ENCODE measurements at places on chromosomes 7 and 10.

DNA sequence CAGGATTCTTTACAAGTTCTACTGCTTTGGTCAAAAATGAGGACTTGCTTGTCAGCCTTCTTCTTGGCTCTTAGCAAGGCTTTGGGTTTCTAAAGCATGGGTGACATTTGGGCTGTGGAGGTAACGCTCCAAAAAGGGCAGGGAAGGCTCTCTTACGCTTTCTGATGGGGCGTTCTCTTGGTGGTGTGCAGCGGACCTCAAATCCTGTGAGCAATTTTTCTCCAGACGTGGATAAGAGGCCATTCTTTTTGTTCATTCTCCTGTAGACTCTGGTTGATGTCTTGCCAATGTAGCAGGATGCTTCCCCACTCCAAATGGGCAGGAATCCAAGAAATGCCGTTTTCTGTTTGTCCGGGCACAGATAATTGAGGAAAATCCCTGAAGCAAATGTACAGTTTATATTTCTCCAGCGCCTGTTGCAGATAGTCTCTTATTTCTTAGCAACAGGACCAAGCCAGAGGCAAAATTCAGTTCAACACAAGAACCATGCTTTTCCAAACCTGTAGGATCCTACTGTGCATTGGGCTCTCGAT, 138.4 kb upstream of the NFE2L3 start:
- DNase-seq = no peak

DNA sequence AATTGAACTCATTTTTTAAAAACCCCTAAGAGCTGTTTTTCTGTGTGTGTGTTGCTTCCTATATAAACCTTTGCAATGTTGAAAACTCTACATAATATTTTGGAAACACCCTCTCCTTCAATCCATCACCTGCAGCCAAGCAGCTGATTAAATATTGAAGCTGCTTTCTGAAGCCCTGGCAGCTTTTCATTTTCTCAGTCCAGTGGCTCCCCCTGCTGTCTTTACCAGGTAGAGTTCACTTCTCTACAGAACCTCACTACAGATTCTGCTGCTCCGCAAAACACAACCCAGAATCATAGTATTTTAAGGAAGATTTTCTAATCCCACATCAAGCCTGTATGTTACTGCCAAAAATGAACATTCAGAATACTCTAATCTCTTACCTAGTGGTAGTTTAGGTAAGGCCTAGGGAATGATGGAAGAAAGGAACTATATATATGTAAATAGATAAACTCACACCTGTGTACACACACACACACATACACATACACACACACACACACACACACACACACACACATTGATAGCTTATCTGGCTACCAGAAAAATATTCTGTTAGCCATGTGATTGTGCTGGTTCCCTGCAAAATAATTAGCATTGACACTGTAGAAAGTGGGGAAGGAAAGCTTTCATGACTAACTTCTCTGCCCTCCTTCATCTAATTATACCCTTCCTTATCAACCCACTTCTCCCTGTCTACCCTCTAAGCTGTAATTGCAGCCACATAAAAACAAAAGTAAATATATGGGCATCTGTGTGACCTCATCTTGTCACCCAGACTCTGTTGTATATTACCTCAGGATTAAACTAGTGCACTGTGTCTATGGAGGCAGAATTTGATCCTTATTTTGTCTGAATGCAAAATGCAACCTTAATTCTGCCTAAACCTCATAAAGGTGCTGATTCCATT, 229.5 kb upstream of the FZD1 start:
- DNase-seq = peak; percentile 13

DNA sequence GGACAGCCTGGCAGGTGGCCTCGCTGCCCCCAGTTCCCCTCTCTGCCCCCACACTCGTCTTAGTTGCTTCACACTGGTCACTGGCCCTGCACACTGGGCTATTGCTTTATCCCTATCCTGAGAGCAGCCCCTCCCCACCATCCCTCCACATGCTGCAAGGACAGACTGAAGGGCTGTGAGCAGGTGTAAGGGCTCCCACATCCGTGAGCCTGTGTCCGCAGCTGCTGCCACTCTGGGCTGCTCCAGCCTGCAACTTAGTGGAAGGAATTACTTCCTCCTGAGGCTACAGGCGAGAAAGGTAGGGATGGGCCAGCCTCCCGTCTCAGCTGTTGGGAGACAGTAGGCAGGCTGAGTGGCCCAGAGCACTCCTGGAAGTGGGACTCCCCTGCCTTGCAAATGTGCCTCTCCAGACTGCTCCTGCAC, 3.8 kb downstream of the RARRES2 start:
- DNase-seq = no peak

DNA sequence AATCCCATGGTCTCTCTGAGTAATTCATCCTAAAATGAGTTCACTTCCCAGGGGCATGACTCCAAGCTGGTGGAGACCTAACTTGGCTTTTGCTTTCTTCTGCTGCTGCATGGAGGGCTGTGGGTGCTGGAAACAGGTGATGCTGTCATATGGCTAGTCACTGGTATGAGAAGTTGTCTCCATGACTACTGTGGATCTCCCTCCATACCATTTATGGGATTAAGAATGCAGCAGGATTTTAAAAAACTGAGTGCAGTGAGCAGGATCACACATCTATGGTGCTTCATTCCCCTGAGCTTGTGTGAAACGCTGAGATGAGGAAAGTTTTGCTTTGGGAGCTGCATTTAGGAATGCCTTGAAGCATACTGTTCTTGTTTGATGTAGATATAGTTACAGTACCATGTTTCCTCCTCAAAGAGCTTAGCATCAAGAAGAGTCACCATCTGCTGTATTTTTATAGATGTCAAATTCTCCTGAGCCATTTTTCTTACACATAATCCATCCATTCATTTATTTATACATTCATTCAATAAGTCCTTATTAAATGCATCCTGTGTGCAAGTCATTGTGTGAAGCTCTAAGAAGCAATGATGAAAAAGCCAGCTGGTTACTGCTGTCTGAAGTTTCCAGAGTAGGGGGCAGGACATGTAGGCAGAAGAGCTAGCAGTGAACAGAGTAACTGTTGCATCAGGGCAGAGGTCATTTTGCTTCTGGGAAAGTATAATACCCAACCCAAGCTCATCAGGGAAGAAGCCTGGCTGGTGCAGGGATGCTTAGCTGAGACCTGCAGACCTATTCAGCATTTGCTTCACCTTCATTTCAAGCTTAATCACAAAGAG, 534.8 kb downstream of the AUTS2 start:
- no peak for DNase-seq

DNA sequence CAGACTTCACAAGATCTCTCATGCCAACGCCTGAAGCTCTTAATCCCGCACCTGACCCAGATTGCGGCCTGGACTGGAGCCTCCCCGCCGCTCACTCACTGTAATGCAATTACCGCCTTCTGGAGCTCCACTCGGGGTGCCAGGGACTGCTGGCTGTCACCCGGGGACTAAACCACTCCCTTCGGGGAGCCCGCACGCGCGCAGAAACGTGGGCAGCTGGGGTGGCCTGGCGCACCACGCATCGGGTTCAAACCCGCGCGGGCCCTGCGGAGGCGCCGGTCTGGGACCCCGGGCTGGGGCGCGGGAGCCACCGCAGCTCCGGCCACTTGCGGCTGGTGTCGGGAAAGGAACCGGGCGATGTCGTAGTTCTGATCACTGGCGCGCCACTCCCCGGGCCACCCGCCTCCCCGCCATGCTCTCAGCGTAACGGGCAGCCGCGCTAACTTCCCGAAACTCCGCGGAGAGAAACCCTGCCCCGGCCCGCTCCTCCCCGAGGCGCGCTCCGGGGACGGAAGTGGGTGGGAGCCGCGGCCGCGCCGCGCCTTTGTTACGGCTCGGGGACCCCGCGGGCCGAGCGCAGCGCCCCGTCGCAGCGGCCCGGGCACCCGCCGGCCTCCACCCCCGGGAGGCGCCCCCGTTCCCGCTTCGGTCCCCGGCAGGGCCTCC, 100.3 kb upstream of the SVIL start:
- DNase-seq = no peak

DNA sequence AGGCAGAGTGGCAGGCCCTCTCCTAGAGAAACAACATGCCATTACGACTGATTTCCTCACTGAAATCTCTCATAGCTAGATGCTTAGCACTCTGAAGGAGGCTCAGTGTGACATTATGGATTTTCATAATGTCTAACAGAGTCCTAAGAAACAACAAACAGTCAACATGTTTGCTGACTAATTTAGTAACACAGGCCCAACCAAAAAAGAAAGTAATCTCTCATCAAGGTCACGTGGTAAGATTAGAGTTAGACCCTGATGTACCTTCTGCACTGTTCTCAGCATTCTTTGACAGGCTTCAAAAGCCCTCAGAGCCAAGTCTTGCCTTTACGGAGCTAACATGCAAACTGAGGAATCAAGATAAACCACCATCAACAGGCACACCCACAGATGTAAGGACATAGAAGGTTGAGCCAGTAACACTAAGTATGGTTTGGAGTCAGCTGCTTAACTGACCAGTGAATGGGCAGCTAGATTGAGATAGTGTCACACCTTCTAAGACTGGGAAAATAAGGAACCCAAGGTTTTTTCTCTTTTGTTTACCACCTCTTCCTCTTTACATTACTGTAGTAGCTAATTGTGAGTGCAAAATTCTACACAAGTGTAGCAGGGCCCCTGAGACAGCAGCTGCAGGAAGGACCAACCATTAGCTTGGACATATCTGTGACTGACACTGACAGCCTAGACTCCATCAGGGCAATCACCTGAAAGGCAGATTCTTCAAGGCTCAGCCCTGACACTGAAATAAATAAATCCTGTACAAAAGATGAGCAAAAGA, 15.3 kb upstream of the KCNIP2 start:
- no peak for DNase-seq

DNA sequence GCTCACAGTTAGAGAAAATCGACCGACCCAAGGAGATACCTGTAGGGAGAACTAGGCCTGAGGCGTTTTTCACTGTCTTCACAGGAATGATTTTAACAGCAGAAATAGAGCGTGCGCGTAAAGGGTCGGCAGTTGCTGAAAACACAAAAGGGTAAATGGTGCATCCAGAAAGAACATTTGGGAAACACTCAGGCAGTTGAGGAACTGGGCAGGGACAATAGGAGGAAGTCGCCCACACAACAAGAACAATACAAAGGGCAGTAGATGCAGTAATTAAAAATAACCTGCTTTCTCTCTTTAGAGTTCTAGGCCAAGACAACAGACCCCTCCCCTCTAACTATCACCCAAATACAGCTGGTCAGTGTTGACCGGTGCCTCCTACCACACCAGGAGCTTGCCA, 126.6 kb downstream of the SORBS1 start:
- no peak for DNase-seq

- no peak for DNase-seq
Observed at GRCh38 chr10:123458933-123459332, 207.2 kb upstream of the GPR26 start.

DNA sequence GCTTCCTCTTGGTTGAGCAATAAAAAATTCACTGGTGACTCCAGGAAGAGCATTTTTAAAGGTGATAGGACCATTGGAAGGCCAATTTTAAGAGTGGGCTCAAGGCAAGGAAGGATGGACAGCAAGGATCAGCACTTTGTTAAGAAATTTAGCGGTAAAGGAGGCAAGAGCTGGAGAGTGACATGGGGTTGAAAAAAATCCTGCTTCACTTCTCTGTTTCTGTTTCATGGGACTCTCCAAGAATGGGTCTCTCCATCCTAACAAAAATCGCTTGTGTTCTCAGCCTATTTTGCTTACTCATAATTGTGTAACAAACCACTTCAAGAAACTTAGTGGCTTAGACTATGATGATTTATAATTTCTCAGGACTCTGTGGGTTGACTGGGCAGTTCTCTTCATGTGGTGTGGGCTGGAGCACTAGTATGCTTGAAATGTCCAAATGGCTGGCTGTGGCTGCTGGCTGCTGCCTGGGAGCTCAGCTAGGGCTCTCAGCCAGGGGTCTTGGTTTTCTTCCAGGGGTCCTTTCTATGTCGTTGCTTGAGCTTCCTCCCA, 59.8 kb upstream of the ZNRF2 start:
- no peak for DNase-seq

DNA sequence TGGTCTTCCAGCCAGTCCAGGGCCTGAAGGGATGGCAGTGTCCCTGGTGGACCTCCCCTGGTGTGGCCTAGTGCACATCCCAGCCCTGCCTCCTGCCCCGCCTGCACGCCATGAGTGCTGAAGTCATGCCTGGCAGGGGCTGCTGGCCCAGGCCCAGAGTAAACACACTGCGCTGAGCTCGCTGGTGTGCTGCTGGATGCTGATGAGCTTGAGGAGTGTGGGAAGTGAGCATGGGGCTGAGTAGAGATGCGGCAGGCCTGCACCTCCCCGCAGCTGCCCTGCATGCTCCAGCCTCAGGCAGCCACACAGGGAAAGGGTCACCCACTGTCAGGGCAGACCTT, 43.2 kb downstream of the HTRA1 start:
- peak; percentile 86 for DNase-seq

DNA sequence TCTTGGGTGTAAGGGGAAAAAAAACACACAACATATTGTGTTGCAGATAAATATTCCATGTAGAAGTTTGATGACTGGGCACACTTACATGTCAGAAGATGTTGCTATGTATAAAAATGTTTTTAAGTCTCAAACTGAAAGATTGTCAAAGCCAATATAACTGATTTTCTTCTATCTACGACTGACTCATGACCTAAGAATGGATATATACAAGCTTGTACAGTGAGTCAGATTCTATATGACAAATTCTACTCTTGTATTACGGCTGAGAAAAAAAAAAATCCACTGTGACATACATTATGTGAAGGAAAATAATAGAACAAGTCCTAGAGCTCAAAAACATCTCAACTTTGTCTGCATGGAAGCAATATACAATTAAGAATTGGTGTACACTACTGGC, 343.0 kb upstream of the PCDH15 start:
- no peak for DNase-seq

- no peak for DNase-seq
Observed at GRCh38 chr10:125203186-125203800, 42.9 kb upstream of the CTBP2 start.

- DNase-seq = no peak
Observed at GRCh38 chr7:117158941-117159697, 163.7 kb downstream of the WNT2 start.

DNA sequence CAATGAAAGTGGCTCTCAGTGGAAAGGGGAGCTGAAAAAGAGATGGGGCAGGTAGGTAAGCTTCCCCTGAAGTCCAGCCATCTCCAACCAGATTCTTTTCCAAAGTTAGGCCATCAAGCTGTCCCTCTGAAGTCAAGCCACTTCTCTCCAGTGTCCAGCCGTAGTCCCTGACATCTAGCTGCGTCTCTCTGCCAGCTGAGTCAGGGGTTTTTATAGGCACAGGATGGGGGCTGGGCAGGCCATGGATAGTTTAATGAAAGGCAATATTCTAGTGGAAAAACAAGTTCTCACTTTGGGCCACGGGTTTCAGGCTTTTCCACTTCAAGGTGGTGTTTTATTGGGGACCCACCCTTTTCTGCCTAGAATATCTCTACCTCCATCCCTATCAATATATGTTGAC, 36.8 kb downstream of the AVL9 start:
- no peak for DNase-seq

DNA sequence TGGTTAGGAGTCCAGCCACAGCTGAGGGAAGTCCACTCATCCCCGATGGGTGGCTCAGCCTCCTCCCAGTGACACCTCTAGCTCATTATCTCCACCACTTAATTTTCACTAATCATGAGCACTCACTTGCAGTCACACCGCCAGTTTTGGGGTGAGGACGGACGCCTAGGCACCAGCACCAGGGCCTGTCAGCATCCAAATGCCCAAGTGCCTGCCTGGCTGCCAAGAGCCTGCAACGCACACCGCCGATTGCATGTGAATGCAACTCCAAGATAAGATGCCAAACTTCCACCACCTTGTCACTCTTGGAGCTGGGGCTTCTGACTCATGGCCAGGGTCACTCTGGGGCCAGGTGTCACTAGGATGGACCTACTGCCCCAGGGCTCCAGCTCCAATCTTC, 24.4 kb upstream of the SMARCD3 start:
- DNase-seq = no peak

All from anterior cingulate cortex (tissue), 58 donors.